GDM1 (cell line): ENCODE measurements at places on chromosomes 4 and X.
A peak's percentile ranks its signal among the peaks of the same experiment; 100 is the strongest.

DNA sequence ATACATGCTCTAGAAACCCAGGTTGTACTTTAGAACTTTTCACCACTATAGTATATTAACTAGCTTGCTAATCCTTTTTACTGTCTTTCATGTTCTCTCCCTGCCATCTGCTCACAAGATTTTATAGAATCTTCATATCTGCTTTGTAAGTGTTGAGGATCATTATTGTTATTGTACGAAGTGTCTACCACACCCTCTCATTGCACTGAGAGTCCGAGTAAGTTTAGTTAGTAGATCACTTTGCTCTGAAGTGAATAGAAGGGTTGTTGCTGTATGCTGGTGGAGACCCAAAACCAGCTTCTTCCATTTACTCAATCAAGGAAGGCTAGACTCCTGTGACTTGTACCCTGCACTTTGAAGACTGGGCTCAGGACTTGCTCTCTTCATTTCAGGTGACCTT, 17.1 kb downstream of the GAB1 start:
- no peak for DNase-seq

- no peak for DNase-seq
Measured at GRCh38 chr4:92885632-92886031, 581.9 kb downstream of the GRID2 start.

DNA sequence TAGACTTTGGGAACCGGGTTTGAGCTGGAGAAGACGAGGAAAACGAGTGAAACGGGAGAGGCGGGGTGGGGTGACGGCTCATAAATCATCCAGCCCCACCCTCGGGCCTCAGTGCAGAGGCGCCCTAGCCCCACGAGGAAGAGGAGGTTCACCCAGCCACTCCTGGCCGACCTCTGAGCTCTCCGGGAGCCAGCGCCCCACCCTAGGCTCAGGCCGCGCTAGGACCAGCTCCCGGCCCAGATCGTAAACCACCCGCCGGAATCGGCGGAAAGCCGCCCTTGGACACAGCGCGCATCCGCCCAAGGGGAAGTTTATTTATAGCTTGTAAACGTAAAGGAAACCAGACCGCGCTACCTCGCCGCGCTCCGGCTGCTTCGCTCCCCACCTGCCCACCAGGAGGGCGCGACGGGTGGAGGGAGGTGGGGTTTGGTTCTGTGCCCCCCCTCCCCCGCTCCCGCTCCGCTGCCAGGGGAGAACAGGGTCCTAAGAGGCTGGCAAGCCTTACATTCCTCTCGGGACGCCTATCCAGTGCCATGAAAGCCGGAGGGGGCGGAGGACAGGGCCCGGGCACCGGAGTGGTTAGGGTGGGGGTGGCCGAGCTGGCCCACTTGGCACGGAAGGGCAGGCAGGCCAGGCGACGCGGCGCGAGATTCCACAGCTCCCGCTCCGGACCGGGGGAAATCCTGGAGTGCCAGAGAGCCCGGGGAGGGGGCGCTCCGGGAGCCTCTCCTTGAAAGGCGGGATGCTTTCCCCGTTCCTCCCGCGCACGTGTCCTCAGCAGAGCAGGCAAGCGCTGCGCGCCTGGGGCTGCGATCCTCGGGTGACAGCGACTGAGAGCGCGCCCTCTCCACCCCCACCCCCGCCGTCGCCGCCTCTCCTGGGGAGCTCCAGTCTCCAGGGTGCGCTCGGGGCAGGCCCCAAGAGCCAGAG, 84.2 kb downstream of the BCOR start:
- DNase-seq, result peak; percentile 60

- DNase-seq, result no peak
Measured at GRCh38 chr4:127783026-127783769, 1.1 kb downstream of the HSPA4L start.

DNA sequence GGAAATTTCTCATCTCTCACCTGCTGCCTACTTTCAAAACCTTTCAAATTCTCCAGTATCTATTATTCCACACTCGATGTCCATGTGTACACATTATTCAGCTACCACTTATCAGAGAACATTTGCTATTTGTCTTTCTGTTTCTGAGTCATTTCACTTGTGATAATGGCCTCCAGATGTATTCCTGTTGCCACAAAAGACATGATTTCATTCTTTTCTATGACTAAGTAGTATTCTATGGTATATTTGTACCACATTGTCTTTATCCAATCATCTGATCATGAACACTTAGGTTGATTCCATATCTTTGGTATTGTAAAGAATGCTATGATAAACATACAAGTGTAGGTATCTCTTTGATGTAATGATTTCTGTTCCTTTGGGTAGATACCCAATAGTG, 310.1 kb upstream of the SPOCK3 start:
- DNase-seq, result no peak

- no peak for DNase-seq
Measured at GRCh38 chr4:111326450-111326849, 703.6 kb upstream of the PITX2 start.

DNA sequence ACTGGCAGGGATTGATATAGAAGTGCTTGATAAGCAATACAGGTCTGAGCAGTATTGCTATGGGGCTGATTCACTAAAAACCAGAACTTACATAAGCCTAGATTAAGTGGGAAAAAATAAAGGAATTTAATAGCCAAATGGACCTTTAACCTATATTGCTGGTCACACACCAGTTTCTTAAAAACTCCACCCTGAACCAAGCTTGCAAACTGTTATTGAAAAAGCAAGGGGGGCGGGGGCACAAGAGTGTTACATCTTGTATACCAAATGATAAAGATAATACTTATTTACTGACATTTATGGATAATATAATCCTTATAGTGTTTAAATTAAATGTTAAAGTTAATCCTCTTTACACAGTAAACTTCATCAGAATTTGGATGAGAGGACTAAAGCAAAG, 40.3 kb upstream of the PITX2 start:
- DNase-seq, result no peak
